Stimulated activated CD4-positive, alpha-beta T cell treated with anti-CD3 and anti-CD28 coated beads, Interleukin-15, amount 100 ng/mL, for 1 hour (primary cell): ENCODE measurements at places on chromosomes 7 and 10.

GRCh38 chr10:71823356-71823755 lies 27.7 kb downstream of the PSAP start:
- DNase-seq: no peak

DNA sequence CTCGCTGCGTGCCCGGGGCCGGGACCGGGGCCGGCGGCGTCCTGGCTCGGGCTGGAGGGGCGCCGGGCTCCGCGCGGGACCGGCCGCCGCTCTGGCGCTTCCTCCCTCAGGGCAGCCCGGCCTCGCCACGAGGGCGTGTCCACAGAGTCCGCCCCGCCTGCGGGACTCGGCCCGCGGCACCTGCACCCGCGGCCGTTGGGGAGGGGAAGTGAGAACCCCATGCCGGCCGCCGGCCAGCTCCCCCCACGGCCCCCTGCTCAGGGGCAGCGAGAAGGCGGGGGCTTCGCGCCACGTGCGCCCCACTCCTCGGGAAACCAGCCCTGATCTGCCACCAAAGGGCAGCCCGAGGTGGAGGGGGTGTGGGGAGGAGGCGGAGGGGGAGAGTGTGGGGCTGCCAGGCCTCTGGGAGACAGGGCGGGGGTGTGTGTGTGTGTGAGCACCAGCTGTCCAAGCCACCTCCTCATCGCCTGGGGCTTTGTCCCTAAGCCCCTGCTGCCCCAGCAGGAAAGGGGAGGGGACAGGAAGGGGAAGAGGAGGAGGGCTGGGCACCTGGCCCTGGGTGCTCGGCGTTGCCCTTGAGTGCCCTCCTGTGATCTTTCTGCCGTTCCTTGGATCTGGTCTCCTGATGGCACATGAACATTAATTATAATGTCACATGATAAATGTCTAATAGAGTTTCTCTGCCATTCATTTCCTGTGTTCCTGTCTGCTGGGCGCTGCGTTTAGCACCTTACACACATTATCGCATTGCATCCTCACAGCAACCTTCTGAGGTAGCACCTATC lies at the start of gene PIK3AP1:
TSS of gene PIK3AP1 (minus strand) at position 93 of the 785 bp plus-strand sequence. CDS start 120 bp downstream, outside the sequence.
- DNase-seq: peak; percentile 18

GRCh38 chr7:150631084-150631826 lies 930 bp downstream of the GIMAP6 start:
- peak; percentile 41 for DNase-seq

DNA sequence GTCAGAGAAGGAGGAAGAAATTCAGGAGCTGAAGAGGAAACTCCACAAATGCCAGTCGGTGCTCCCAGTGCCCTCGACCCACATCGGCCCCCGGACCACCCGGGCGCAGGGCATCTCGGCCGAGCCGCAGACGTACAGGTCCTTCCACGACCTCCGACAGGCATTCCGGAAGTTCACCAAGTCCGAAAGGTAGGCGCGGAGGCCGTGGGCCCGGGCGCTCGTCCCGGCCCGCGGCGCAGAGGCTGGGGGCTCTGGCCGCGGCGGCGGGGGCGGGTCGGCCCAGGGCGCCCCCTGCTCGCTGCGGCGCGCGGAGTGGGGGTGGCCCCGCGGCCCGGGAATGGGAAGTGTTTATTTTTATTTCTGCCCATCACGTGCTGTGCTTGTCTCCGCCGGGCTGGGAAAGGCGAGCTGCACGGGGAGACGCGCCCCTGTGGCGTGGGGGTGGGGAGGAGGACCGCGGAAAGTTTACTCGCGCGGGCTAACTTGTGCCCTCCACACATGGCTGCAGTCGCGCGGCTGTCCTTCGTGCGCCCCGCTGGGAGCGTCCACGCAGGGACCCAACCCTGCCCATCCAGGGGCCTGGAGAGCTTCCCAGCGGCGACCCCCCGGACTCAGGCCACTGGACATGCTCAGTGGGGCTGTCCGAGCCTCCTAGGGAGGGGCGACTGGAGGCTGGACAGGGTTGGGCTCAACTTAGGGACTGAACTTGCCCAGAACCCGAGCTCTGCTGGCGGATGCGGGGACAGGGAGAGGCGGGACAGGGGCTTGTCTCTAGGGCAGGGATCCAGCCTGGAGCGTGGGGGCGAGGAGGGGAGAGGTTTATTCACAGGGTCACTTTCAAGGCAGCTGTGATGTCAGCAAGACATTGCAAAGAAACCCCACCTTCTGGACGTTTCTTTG lies 82.6 kb upstream of the PRKG1 start:
- no peak for DNase-seq

GRCh38 chr10:66792441-66792840 lies 133.4 kb upstream of the LRRTM3 start:
- no peak for DNase-seq

GRCh38 chr7:154767142-154767541 lies 235.8 kb downstream of the PAXIP1 start:
- no peak for DNase-seq

DNA sequence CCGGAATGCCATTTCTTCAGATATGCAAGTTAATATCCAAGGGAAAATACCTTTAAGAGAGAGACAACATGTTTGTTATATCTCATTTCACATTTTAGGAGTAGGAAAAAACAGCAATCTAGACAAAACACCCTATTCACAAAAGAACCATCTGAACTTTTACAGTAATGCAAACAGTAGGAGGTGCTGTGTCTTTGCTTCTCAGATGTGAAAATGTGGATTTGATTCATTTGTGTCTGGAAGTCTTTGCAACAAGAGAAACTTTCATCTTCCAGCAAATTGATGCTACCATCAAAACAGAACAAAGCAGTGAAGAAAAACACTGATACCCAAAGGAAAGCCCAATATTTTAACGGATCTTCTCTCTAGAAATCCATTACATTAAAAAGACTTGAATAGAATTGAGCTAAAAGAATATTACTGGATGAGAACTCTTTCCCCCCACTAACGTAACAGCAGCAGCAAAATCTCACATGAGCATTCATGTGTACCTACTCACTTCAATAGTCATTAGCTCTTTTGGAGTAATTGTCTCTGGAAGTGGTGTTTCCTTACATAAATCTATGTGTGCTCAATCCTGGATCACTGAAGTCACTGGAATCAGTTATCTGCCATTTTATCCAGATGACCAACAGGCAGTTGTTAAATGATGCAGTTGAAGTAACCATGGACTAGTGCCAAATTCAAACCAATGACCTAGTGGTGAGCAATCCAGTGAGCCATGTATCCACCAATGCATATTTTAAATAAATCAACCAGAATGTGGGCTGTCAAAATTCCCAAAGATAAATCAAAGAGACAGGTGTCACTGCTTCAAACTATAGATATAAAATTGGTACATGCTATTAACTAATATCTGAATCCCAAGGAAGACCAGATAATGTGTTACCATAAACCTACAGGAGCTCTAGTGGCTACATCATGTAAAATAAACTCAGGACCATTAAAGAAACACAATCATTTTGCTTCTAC lies 1.8 kb downstream of the SEMA3C start:
- no peak for DNase-seq

GRCh38 chr7:24637706-24638105 lies 64.5 kb downstream of the PALS2 start:
- no peak for DNase-seq

DNA sequence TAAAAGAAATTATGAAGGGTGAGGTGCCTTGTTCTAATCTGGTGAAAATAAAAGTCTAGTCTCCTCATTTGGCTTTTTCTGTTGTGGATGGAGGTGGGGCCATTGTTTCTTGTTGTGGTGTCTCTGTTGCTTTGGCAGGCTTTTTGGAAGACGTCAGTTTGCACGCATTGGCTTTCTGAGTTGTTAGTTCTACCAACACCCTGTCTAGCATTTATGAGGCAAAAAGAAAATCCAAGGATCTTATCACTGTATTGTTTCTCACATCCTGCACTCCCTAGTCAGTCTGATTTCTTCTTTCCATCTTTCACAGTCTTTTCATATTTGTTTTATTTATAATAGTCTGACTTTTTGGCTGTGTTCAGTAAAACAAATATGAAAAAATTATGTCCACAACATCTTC lies 898.3 kb downstream of the REEP3 start:
- DNase-seq: no peak

DNA sequence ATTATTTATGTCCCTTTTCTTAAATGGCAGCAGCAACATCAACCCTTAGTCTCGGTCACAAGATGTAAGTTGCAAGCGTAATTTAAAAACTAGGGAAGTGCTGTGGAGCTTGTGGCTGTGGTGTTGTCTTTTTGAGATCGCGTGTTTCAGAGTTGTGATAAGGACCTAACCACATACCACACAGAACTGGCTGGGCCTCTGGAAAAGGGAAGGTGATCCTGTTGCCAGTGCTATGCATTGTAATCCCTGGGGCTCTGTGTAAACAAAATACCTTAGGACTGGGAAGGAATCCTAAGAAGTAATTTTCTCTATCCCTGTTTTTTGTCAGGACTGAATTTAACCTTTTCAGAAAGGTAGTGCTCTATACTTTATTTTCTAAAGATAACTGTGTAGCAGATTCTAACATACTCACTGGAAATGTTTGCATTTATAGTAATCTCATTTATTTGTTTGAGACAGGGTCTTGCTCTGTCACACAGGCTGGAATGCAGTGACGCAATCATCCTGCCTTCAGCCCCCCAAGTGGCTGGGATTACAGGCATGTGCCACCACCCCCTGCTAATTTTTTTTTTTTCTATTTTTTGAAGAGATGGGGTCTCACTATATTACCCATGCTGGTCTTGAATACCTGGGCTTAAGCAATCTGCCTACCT lies 60.4 kb downstream of the INPP5F start:
- no peak for DNase-seq

DNA sequence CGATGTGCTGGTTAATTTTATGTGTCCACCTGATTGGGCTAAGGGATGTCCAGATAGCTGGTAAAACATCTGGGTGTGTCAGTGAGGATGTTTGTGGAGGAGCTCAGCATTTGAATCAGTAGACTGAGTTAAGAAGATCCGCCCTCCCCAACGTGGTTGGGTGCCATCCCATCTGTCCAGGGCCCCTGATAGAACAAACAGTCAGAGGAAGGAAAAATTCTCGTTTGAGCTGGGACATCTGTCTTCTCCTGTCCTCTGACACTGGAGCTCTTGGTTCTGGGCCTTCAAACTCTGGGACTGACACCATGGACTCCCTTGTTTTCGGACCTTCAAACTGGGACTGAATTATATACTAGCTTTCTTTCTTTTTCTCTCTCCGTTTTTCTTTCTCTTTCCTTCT lies 59.6 kb downstream of the CARD11 start:
- DNase-seq: no peak

- DNase-seq: no peak
These were observed 1020.9 kb downstream of the GATA3 start for GRCh38 chr10:9075420-9075819.

- DNase-seq: no peak
These were observed 12.5 kb upstream of the EBLN1 start for GRCh38 chr10:22230158-22230833.

- no peak for DNase-seq
These were observed 250.4 kb downstream of the RNLS start for GRCh38 chr10:88332503-88333247.

DNA sequence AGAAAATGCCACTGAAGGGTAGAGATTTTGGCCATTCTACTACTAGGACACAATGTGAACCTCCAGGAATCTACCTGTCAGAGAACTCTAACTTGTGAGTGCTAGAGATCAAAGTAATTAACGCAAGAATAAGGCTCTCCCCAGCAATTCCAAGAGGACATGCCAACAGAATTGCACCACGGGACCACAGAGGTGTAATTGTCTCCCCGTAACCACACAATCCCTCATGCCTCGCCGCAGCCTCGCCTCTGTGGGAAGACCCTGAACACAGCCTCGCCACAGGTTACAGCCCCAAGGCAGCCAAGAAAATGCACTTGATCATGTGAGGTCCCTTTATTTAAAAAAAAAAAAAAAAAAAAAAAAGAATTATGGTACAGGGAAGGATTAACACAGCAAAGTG lies 29.5 kb downstream of the CDCA7L start:
- DNase-seq: no peak

DNA sequence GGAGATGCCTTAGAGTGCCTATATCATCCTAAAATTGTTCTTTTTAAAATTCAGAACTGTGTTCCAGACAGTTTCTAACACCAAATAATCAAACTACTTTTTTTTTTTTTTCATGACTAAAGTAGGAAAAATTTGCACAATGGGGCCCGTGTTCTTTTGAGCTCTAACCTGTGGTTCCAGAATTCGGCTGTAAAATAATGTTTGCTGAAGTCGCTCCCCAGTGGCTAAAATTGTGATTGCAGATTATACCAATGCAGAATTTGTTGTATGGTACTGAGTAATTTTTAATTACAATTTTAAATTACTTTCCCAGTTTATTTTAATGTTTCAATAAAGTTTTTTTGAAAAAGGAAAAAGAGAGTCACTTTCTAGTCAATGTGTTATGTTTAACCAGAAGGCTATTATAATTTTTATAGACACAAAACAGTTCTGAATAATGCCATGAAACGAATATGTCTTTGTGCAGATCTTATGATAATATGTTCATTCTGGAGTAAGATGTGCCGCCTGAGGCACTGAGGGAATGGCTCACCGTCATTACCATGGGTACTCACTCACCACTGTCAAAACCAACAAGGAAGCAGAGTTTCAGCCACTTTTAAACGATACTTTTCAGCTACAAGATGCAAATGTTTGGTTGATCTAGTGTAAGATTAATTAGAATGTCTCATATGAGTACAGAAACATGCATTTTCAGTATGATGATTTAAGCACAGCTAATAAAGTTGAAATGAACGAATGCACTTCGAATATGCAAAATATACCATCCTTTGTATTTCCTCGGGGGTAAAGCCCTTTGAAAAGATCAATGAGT lies 173.6 kb downstream of the PRKCQ start:
- no peak for DNase-seq

DNA sequence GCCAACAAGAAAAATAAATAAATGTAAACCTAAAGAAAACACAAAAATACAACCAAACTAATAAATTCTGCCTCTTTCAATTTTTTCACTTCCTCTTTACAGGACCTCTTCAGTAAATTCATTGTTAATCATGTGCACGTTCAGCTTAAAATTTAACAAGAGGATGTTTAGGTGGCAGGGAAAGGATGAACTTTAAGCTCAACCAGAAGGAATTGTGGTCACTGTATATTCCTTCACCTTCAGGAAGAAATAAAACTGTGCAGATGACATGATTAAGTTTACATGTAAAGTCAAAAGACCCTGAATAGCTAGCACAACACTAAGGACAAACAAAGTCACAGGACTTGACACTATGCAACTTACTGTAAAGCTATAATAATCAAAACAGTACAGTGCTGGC lies 33.0 kb downstream of the KIF5B start:
- DNase-seq: no peak

DNA sequence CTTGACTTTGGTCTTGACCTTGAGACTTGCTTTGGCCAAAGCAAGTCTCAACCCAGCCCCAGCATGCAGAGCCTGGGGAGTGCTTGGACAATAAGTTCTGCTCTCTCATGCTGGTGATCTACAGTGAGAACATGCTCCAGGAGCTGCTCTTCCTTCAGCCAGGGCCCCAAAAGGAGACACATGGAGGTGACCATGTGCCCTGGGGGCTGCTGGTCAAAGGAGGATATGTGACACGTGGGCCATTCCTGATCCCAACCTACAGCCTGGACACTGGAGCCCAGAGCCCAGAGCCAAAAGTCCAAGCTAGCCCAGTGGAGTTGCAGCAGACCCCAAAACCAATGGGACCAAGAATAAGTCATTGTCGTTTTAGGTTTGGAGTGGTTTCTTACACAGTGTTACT lies 78.2 kb upstream of the CHST15 start:
- no peak for DNase-seq
